NCI-H2081 treated with DMSO at 0.1 percent for 48 hours (cell line): ENCODE measurements at places on chromosomes 6 and 20.

GRCh38 chr6:163634211-163635171 lies 220.0 kb downstream of the QKI start:
- no peak for DNase-seq

- DNase-seq, result no peak
These were observed 1.2 kb downstream of the ECI2 start for GRCh38 chr6:4133941-4134838.

GRCh38 chr6:156992020-156992804 lies 215.0 kb downstream of the ARID1B start:
- DNase-seq, result no peak

DNA sequence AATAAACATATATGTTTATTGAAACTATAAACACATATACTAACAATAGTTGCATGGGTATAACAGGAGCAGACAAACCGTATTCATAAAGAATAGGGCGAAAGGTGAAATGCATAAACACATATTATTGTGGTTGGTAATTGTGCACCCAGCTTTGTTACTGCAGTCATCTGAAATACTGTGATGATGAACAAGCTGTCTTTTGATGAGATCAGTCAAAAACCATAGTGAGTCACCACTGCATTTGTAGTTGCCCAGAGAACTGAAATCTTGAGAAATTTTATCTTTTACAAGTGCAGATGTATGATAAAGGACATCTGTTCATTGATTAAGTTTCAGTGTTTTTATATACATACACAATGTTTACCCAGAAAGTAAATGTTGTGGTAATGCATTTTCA lies 133.7 kb downstream of the MYO6 start:
- no peak for DNase-seq

DNA sequence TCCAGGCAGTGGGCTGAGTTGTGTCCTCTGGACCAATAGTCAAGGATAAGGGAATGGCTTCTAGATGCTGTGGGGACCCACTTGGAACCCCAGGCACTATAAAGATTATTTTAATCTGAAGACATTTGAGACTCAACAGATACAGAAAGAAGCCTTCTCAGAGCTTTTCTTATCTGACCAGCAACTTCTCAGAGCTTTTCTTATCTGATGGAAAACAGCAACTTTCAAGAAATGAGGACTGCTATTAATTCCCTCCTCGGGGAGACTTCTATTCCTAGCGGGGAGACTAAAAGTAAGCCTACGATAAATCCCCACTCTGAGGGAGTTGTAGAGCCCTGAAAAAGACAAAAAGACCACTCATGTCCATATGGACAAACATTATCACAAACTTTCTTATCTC lies 160.5 kb downstream of the RNASET2 start:
- no peak for DNase-seq
